Uterus (tissue), 4 donors: ENCODE measurements at places on chromosomes 1 and 21. TPM values are rescaled to one million over a fixed set of nuclear protein-coding genes. Genes with fewer than 3 reads are reported as not detected.

The LRRC53 gene
- not detected for total RNA-seq

The ERG gene
- total RNA-seq = 42.8 TPM

The KRTAP12-2 gene
- not detected for total RNA-seq

The MCL1 gene
- 266 TPM for total RNA-seq

The SFN gene
- not detected for total RNA-seq

The ODF2L gene
- total RNA-seq = 32.3 TPM

The DMRTA2 gene
- total RNA-seq = not detected

The PTGER3 gene
- 132 TPM for total RNA-seq
